Progenitor cell of endocrine pancreas (in vitro differentiated cells): ENCODE measurements at places on chromosomes 2 and 18.

DNA sequence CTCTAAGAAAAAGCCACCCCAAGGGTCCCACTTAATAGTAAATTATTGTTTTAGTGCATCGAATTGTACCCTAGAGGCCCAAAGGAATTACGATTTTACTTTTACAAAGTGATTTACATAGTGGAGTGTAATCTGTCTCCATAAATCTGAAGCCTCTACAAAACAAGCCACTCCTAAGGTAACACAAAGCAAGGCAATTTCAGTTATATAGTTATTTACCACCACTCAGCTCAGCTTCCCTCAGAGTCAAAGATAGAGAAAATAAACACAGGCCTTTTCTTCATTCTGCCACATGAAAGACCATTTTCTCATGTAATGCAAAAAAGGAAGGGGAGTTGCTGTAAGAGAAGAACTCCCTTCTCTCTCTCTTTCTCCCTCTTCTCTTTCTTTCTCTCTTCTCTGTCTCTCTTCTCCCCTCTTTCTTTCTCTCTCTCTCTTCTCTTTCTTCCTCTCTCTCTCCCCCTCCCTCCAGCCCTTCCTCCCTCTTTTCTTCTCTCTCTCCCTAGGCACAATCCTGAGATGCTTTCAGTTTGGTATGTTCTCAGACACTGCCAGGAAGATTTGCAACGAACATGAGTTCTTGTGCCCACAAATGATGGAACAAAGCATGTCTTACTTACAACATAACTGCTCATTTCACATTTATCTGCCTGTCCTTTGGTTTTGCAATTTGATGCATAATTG, 264.5 kb downstream of the BCL2 start:
- DNase-seq: no peak

- DNase-seq: no peak
These were observed 1.4 kb downstream of the UBE2F start for GRCh38 chr2:237968048-237968862.

DNA sequence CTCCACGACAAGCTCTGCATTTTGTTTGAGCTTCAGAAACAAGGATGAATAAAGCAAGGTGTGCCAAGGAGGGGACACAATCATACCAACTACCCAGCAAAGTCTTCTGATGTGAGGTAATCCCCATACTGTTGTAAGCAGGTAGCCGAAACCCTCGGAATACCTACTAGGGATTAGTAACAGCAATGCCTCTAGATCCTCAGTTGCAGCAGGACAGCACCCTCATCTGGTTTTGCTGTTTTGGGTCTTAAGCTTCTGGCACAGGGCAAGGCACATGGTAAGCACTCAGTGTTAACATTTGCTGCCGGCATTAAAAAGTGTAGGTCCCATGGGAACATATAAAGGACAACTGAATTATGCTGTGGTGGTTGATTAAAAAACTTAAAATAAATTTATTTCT, 16.0 kb upstream of the LINC00305 start:
- no peak for DNase-seq

DNA sequence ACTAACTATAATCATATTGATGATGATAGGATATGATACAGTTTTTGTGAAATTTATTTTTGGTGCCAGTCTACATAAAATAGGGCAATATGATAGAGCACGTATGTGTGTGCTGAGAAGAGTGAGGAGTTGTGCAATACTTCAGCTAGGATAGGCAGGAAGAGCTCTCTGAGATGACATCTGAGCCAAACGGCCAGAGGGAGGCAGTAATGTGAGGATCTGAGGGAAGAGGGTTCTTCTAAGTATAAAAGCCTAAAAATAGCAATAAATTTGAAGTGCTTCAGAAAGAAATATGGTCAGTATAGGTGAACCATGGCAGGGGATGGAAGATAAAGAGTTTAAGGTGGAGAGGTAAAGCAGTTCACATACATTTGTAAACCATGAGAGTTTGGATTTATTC, 102.5 kb downstream of the OLA1 start:
- no peak for DNase-seq

- no peak for DNase-seq
These were observed 191.4 kb downstream of the RBM43 start for GRCh38 chr2:151070253-151070652.

GRCh38 chr2:182038576-182038975, 52.9 kb downstream of the PPP1R1C start:
- DNase-seq: no peak

- no peak for DNase-seq
These were observed 76.3 kb downstream of the COLEC12 start for GRCh38 chr18:424071-424661.

DNA sequence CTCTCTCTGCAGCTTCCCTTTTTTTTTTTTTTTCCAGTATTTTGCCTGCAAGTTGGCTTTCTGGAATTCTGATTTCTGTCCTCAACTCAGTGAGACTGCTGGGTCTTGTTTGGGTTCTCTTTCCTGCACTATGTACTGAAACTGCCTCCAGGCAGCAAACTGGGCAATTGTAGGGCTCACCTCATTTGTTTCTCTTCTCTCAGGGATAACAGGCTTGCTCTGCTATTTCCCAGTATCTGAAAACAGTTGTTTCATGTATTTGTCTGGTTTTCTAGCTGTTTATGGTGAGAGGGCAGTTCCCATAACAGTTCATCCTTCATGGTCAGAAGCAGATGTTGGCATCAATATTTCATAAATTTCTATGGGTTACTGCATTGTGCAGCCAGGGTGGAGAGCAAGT, 206.0 kb downstream of the CYRIA start:
- DNase-seq: no peak

GRCh38 chr2:132876745-132877391, 206.9 kb upstream of the LYPD1 start:
- no peak for DNase-seq

DNA sequence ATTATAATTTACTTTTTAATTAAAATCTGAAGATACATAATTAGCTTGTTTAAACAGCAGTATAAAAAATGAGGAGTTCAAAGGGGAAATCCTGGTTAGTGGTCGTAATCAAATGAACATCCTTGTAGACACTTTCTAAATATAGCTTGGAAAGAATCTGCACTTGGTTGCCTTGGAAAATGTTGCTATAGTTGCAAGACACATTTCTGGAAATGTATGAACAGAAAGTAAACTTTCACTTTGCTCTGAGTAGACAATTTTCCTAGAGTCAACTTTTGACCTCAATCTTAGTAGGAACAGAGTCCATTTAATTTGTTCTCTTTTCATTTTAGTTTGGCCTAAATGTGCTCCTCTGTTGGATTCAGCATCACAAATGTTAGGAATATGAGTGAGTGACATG, 38.3 kb downstream of the GCA start:
- no peak for DNase-seq

DNA sequence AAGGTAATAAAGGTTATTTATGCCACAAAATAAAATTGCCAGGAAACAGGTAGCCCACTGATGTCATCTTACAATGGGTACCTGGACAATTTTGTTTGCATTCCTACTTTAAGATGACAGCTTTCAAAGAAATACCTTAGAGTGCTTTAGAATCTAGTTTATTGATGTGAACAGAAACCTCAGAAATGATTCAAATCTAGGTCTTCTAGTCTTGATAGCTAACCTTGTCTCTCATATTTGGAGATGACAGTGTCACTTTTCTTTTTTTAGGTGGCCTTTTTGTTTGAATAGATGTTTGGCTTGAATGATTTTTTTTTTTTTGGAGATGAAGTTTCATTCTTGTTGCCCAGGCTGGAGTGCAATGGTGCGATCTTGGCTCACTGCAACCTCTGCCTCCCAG, 69.1 kb downstream of the PIK3C3 start:
- DNase-seq: no peak

DNA sequence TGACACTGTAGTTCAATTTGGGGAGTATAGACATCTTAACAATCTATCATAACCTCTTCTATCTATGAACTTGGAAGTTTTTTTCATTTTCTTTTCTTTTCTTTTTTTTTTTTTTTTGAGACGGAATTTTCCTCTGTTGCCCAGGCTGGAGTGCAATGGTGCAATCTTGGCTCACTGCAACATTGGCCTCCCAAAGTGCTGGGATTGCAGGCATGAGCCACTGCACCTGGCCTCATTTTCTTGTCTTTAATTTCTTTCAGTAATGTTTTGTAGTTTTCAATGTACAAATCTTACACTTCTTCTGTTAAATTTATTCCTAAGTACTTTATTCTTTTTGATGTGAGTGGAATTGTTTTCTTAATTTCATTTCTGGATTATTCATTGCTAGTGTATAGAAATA, 14.6 kb downstream of the ASAP2 start:
- no peak for DNase-seq

- DNase-seq: no peak
These were observed 91.7 kb downstream of the NRP2 start for GRCh38 chr2:205773989-205774388.

DNA sequence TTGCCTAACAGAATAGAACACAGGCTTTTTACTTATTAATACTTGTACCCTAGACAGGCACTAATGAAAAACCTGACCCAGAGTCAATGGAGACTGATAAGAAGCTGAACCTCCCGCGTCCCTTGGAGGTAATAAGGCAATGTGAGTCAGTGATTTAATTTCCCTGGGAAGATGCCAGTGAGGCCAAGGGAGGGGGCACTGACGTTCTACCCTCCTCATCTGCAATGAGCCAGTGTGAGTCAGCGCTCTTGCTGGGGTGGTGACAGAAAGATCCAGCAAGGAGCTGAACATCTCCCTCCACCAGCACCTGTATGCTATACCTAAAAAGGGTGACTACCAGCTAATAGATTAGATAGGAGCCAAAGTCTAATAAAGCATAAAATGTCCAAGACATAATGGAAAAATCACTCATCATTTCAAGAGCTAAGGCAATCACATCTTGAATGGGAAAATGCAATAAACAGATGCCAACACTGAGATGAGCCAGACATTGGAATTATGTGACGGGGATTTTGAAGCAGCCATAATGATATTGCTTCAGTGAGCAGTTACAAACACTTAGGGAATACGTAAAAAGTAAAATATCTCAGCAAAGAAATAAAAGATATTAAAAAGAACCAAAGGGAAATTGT, 116.9 kb downstream of the TPGS2 start:
- DNase-seq: no peak

- no peak for DNase-seq
These were observed 238.4 kb downstream of the PID1 start for GRCh38 chr2:229032608-229033234.

GRCh38 chr18:13638719-13639595, 87.4 kb downstream of the FAM210A start:
- no peak for DNase-seq

DNA sequence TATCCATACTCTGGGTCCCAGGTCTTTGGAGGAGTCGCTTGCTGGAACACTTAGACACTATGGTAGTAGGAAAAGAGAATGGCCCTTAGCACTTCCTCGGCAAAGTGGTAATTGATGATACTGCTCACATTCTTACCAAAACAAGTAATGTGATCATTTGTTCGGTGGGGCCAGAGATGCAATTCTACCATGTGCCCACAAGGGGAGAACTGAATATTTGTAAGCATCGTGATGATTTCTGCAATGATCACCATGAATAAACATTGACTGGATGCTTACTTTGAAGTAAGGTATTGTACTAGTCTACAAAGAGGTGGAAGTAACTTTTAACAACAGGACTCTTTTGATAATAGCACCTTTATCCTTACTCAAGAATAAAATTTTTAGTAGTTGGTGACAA, 109.7 kb downstream of the CD8B2 start:
- no peak for DNase-seq

DNA sequence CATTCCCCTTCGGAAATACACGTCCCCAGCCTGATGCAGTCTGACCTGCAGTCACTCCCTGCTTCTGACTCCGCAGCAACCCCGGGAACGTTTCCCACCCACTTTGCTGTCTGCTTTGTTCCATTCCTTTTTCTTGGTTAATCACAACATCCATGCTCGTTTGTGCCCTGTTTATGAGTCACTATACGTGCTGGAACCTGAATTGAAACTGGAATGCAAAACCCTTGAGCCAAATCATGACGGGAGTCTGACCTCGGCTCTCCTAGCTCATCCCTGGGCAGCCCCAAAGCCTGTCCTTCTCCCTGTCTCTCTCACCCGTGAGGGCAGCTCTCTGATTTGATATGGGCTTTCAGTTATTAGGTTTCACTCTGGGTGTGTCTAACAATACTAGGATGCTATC, 57.1 kb upstream of the RNF152 start:
- no peak for DNase-seq

DNA sequence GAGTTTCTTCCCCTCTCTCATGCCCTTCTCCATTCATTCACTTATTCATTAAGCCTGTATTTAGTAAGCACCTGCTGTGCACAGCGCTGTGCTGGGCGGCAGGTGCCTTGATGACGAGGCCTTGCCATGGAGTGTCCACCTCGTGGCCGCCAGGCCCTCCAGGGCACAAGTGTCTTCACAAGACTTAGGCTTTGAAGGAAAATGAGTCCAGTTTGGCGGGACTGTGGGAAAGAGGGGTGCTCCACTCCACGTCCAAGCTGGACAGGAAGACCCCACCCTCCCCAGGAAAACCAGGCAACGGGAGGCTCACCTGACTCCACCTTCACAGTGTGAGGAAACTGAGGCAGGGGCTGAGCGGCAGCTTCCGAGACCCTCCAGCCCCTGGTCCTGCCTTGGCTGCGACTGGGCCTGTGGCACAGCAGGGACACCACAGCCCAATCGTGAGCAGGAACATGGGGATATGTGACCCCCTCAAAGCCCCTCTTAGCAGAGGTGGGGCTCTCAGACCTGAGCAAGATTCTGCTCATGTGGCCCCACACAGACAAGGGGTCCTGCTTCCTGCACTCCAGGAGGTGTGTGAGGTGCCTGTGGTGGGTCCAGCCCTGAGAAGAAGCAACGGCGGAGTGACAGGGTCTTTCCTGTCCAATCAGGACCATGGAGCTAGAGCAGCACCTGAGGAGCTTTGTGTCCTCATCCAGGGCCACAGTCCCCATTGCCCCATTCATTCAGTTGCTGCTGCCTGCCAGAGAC, 110.3 kb upstream of the ODC1 start:
- no peak for DNase-seq

- no peak for DNase-seq
These were observed 205.1 kb downstream of the BABAM2 start for GRCh38 chr2:28095622-28096021.

GRCh38 chr2:43391201-43391877, 164.9 kb upstream of the ZFP36L2 start:
- no peak for DNase-seq

GRCh38 chr2:232668805-232669444, 28.2 kb upstream of the GIGYF2 start:
- no peak for DNase-seq

DNA sequence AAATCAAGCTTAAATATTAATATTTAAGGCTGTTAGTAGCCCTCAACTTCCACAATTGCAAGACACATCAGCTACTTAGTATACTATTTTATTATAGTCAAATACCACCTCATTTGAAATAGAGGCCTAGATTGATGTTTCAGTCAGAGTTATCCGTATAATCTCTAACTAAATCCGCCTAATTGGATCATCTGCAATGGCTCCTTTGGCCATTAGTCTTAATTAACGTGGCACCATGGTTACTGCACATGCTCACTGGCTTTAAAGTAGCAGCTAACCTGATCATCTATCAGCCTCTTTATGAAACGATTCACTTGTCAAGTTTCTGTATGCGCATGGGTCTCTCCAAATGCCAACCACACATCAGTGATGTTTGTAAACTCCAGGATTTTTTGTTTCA, 112.3 kb downstream of the COLEC12 start:
- DNase-seq: no peak

GRCh38 chr2:206518997-206519396, 75.7 kb downstream of the ADAM23 start:
- DNase-seq: no peak
